ENCODE measurements at places on chromosomes 1 and 21.
A peak's percentile ranks its signal among the peaks of the same experiment; 100 is the strongest.

GRCh38 chr1:201530741-201531531, 8.0 kb upstream of the NAV1 start:
- DNase-seq = peak; percentile 90

- no peak for DNase-seq
Measured at GRCh38 chr1:74857676-74858075, 124.7 kb downstream of the TYW3 start.

DNA sequence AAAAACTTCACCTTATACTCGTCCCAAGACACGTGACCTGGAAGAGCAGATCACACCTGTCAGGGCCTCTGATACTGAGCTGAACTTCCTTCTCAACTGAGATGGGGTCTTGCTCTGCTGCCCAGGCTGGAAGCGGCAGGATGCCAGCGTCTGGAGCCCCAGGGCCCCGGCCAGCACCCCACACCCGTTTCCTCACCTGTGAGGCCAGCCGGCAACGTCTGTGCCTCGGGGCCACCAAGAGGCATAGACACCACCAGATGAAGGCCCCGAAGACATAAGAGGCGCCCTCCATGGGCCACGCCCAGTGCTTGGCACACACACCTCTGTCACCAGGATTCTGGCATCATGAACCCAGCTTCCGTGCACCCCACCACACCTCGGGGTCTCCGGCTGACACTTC, 8.5 kb downstream of the SDF4 start:
- DNase-seq = no peak

- DNase-seq = no peak
Measured at GRCh38 chr1:184004935-184005334, 32.6 kb downstream of the COLGALT2 start.

GRCh38 chr1:915295-916172, 8.2 kb upstream of the SAMD11 start:
- DNase-seq = peak; percentile 10

GRCh38 chr1:222631611-222632208, 13.8 kb downstream of the MIA3 start:
- no peak for DNase-seq

DNA sequence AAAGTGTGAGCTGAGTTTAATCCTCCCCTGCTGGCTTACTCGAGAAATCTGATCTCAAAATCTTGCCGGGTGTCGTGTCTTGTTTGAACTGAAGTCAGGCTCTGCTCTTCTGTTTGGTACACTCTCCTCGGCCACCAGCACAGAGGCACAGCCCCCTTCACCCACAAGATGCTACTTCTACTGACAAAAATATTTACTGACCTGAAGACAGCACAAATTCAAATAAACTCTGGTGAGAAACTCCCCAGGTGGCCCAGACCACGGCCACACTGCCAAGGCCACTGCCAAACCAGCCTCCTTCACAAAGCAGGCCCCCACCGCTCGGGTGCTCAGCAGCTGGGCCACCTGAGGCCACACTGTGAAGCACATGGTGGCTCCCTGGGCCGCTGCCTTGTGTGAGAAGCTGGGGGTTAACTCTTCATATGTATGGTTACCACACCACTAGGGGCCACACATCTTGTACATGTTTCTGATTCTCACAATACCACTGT, 80.6 kb downstream of the TGFBR3 start:
- DNase-seq = no peak

DNA sequence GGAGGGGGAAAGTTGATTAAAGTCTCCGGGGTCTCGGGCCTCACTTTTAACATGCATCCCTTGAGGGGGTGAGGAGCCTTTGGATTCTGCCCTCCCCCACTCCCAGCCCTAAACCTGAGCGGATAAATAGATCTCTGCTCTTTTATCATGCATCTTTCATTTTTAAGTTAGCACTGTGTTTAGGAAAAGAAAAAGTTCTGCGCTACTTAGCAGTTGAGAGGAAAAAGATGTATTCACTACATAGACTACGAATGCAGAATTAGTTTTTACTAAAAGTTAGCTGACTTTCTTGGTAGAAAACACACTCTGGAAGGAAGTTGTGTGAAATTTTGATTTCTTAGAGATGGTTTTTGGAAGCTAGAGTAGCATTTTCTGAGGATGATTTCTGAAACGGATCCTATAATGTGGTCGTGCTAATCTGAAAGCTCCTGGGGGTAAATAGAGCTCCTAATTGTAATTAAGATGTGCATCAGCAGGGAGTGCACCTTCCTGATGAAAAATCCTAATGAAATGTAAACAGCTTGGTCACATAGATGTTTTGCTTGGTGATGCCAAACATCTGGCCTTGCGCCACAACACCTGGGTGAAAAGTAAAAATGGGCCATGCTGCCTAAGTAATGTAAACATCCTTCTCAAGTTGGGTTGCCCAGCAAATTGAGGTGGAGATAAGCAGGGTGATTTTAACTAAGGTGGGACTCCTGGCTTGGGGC, 1.8 kb downstream of the ROR1 start:
- DNase-seq = no peak

DNA sequence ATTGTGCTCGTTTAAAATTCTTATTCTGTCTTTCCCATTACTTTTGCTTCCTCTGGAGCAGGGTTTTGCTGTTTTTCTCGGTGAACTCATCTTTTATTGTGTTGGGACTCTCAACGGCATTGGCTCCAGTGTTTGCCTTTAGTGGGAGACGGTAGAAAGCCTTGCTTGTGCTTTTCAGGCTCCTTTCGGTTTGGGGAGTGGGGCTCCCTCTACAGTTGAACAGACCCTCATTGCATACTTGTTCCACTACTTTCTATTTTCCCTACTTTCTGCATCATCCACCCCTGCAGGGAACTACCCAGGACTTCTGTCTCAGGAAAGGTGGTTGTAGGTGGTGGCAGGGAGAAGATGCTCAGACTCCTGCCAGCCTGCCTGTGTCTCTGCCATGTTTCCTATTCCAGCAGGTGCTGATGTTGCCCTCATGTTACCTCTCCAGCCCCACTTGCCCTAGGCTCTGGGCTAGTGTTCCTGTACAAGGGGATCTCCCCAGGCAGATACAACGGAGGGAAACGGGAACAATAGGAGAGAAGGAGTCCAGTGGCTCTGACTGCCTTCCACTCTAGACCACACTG, 68.5 kb upstream of the ZBTB18 start:
- no peak for DNase-seq

- DNase-seq = no peak
Measured at GRCh38 chr1:43531906-43532584, 1.4 kb downstream of the PTPRF start.

DNA sequence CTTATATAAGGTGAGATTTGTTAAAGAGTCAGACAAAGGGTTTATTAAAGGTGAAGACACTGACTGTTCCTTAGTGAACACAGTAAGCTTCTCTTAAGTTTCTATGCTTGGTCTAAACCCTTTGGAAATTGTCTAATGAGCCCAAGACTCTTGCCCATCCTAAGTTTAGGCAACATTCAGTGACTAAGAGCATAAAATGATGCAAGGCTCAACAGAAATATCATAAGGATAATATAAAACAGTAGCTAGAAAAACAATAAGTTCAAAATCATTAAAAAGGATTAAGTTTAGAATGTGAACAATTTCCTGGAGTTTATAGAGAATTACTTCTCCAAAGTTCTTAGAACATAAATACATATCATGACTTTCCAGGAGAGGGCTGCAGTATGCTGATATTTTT, 108.9 kb upstream of the PDC start:
- no peak for DNase-seq

GRCh38 chr1:193103759-193104501, 1.3 kb downstream of the GLRX2 start:
- no peak for DNase-seq

GRCh38 chr1:65276197-65276939, 33.0 kb upstream of the DNAJC6 start:
- DNase-seq = no peak

- DNase-seq = no peak
Measured at GRCh38 chr1:185636848-185637247, 97.3 kb upstream of the HMCN1 start.

DNA sequence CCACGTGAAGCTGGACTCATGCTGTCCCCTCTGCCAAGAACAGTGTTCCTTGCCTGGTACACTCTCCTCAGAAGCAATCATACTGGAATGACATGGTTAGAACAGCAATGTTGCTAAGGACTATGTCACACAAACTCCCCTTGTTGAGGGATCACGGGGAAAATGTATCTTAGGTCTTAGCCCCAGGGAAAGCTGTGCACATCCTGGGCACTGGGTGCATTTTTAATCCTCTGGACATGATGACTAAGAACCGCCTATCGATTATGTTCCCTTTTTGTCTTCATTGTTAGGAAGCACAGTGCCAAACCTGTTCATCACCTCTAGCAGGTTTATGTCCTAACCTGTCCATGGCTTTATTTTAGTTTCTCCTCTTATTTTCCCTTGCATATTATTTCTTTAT, 115.1 kb downstream of the HIVEP3 start:
- DNase-seq = no peak

- DNase-seq = no peak
Measured at GRCh38 chr21:15495965-15496364, 233.8 kb upstream of the USP25 start.

DNA sequence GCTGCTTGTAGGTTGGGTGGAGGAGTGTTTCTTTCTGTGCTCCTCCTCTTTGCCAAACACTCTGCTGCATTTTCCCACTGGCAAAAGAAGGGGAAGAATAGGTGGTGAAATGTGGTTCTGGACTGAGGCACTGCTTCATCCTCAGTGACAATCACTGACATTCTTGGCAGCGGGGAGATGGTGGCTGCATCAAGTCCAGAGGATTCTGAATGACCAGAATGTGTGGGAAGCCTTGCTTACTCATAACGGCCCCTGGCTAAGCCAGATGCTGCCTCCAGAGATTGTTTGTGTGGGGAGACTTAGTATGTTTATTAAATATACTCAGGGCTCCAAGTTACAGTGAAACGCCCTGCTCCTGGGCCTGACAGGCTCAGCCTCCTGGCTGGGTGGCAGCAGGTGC, 160.3 kb downstream of the CACNA1E start:
- DNase-seq = no peak

GRCh38 chr1:38826262-38826661, 33.3 kb downstream of the RRAGC start:
- no peak for DNase-seq

- no peak for DNase-seq
Measured at GRCh38 chr1:222034790-222035189, 292.9 kb upstream of the DUSP10 start.

- DNase-seq = no peak
Measured at GRCh38 chr1:6519491-6519934, 28.0 kb upstream of the PLEKHG5 start.

GRCh38 chr1:64234714-64235113, 31.3 kb downstream of the UBE2U start:
- no peak for DNase-seq

DNA sequence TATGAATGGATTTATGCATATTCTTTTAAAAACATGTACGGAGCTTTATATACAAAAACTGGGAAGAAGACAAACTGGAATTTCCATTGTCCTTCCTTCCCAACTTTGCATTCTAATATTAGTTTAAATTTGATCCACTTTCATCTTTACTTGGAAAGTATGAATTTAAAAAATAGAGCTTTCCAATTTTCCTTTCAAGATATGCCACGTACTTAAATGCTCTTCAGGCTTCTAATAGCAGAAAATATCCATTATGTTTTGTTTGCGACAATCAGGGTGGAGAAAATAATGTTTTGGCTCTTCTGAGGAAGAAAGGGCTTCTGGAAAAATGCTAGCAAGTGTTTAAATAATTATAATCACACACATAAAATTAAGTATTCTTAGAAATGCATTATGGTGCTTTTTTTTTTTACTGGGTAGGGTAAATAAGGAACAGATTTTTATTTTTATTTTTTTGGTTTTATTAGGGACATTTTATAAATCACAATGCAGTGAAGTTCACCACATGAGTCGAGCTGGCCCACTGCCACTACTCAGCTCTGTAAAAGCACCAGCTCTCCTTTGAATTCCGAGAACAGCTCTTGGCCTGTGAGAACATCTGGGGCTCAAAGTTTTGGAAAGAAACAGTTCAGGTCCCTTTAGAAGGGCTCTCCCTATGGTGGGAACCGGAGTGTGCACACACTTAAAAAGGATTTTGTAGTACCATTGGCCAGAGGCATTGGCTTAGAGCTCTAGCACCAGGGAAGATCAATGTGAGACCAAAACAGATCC, 287.4 kb upstream of the LYPLAL1 start:
- peak; percentile 59 for DNase-seq

DNA sequence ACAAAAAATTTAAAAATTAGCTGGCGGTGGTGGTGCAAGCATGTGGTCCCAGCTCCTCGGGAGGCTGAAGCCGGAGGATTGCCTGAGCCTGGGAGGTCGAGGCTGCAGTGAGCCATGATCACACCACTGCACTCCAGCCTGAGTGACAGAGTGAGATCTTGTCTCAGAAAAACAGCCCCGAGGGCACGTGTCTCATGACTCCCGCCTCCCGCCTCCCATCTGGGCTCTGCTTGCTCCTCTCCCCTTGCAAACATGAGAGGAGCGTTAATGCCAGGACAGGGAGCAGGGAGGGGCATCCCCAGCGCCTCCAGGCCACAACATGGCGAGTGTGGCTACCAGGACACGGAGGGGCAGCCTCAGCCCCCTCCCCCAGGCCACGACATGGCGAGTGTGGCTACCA, 28.3 kb downstream of the FAAP20 start:
- no peak for DNase-seq

DNA sequence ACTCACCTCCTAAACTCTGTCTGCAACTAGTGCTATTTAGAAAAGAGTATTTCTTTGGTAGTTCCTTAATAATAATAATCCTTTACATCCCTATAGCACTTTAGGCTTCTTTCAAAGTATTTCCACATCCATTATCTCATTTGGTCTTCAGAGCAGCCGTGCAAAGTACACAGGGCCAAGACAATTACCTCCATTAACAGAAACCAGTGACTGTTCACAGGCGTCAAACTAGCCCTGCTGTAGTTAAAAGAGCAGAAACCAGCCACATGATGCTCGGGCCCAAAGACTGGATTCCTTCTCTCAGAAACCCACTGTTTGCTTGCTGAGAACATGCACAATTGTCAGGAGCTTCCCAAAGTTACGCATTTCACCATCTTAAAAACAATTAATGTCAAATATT, 396.0 kb upstream of the DAB1 start:
- DNase-seq = no peak

DNA sequence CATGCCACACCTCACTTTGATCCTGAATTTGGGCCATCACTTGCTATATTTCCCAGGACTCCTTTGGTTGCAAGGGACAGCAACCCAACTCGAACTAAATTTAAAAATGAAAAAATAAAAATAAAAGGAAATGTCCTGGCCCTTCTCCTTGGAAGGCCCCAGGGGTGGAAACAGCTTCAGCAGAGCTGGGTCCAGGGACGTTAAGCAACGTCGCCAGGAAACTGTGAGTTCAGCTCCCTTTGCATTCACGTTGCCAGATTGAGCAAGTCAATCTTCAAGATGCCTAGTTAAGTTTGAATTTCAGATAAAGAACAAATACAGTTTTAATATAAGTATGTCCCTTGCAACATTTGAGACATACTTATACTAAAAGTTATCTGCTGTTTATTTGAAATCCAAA, 14.6 kb upstream of the SPSB1 start:
- DNase-seq = no peak

DNA sequence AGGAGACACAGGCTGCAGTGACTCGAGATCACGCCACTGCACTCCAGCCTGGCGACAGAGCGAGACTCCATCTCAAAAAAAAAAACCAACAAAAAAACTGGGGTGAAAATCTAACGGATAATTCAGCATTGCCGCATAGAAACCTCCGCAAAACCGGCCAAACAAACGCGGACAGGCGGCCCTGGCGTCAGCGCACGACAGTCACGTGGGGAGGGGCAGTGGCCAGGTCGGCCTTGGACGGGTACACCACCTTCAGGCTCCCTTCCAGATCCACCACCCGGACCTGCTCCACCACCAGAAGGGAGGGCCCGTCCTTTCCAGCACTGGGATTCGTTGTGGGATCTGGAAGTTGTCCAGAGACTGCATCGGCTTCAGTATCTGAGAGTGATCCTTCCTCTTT, 8.4 kb downstream of the SMIM1 start:
- DNase-seq = no peak

GRCh38 chr1:200410566-200410878, 686 bp upstream of the ZNF281 start:
- DNase-seq = no peak
